Activated T-helper 1 cell treated with anti-CD3 and anti-CD28 coated beads, Interleukin-12 subunit alpha, Interleukin-12 subunit beta, Interleukin-2, Interleukin-4 antibody, amounts not matched to agents 30 ng/mL and 10 ng/mL and 1 ng/mL, durations not matched to agents 14 hours and 24 hours and 36 hours (primary cell): ENCODE measurements at places on chromosomes 13 and 19. TPM values are rescaled to one million over a fixed set of nuclear protein-coding genes. Genes with fewer than 3 reads are reported as not detected.

- H3K4me1 ChIP-seq = peaks cover 47% of the 10 kb centered on the region
- peak; percentile 46 for DNase-seq
- peak overlapping the region; percentile 76 for H3K27ac ChIP-seq
Observed at GRCh38 chr19:35462476-35462953, 14.5 kb downstream of the FFAR2 start.

GRCh38 chr13:103451656-103452055 lies 385.4 kb upstream of the SLC10A2 start:
- no peak overlapping the region for H3K27ac ChIP-seq
- no peaks in the 10 kb centered on the region for H3K4me1 ChIP-seq
- no peak overlapping the region for H3K4me3 ChIP-seq
- DNase-seq = no peak

GRCh38 chr19:49110567-49110966 lies 3.6 kb upstream of the LIN7B start:
- no peak overlapping the region for H3K4me3 ChIP-seq
- peaks cover 21% of the 10 kb centered on the region for H3K36me3 ChIP-seq
- H3K4me1 ChIP-seq = peaks cover 15% of the 10 kb centered on the region
- no peak overlapping the region for H3K27ac ChIP-seq
- DNase-seq = no peak
- no peaks in the 10 kb centered on the region for H3K27me3 ChIP-seq

DNA sequence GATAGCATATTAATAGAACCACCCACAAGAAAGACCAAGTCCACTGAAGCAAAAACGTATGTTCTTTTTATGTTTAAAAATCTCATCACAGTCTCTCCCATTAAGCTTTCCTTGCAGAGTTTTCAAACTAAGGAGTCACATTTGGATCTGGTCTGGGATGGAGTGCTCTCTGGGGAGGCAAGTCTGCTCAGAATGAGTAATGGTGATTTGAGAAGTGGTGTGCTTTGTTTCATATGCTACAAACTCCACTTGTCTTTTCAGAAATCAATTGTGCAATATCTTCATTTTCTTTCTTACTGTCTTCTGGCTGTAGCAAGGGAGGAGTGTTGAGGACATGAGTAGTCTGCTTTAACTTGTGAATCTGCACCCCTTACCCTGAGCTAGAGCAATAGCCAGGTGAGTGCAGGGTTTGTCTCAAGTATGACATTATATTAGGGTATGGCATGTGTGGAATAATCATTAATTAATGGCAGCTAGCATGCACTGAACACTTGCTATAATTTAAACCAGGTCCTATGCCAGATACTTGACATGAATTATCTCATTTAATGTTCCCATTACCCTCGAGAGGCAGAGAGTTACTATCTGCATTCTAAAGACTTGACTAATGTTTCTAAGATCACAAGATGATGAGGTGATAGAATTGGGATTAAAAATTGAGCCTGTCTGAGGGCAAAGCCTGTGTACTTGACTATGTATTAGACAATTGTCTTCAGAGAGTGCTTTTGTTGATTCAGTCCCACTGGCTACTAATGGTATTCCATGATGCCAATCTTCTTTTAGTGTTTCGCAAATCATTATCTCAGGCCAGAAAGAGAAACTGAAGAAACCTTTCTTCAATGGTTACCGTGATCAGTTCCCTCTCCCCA lies 171.8 kb downstream of the GPC6 start:
- H3K27me3 ChIP-seq = no peaks in the 10 kb centered on the region
- H3K4me1 ChIP-seq = no peaks in the 10 kb centered on the region
- H3K27ac ChIP-seq = no peak overlapping the region

DNA sequence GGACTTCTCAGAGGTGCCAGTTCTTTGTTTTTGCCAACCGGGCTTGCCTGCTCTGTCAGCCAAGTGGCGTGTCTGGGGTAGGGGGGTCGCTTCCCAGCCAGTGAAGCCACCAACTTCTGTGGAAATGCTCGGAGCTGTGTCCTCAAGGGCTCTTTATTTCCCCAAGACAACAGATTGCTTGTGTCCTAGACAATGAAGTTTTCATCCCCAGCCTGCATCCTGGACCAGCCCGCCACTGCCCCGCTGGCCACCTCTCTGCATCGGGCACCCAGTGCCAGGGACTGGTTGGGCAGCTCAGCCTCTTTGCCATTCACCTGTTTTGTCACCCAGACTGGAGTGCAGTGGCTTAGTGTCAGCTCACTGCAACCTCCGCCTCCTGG lies 3.7 kb downstream of the RAB11B start:
- H3K27me3 ChIP-seq = no peaks in the 10 kb centered on the region
- H3K4me1 ChIP-seq = peaks cover 14% of the 10 kb centered on the region
- no peak for DNase-seq
- peaks cover 2% of the 10 kb centered on the region for H3K36me3 ChIP-seq

- no peak for DNase-seq
- H3K4me1 ChIP-seq = no peaks in the 10 kb centered on the region
- no peaks in the 10 kb centered on the region for H3K36me3 ChIP-seq
- no peak overlapping the region for H3K4me3 ChIP-seq
Observed at GRCh38 chr13:38636073-38636472, 50.8 kb upstream of the FREM2 start.

- no peak for DNase-seq
- no peak overlapping the region for H3K4me3 ChIP-seq
- H3K36me3 ChIP-seq = no peaks in the 10 kb centered on the region
- H3K27ac ChIP-seq = no peak overlapping the region
- peaks cover 19% of the 10 kb centered on the region for H3K4me1 ChIP-seq
Observed at GRCh38 chr13:20713751-20714150, 10.3 kb downstream of the IL17D start.

GRCh38 chr13:49499889-49500660 lies 4.3 kb downstream of the PHF11 start:
- H3K27ac ChIP-seq = peak overlapping the region; percentile 60
- H3K4me3 ChIP-seq = peak overlapping the region; percentile 36
- no peak for DNase-seq
- peaks cover 53% of the 10 kb centered on the region for H3K36me3 ChIP-seq

GRCh38 chr13:36706755-36707154 lies 32.9 kb downstream of the SERTM1 start:
- no peak overlapping the region for H3K27ac ChIP-seq
- no peaks in the 10 kb centered on the region for H3K4me1 ChIP-seq
- H3K36me3 ChIP-seq = no peaks in the 10 kb centered on the region
- no peak for DNase-seq
- H3K27me3 ChIP-seq = no peaks in the 10 kb centered on the region

DNA sequence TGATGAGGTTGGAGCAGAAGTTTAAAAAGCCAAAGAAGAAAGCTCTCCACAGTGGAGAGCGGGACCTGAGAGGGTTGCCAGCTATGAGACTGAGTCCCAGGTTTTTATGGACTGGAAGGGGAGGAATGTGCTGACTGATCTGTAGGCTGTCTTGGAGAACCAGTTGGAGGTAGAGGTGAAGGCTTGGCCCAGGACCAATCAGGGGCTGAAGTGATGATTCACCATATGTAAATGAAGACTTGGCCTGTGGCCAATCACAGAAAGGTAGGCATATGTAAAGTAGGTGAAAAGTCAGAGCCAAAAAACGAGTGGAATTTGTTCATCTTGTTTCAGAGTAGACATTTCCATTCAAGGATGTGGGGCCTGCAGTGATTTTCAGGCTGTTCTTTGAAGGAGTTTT lies 17.5 kb upstream of the KBTBD6 start:
- H3K4me1 ChIP-seq = no peaks in the 10 kb centered on the region
- H3K4me3 ChIP-seq = no peak overlapping the region
- no peak overlapping the region for H3K27ac ChIP-seq
- no peak for DNase-seq

- no peak overlapping the region for H3K4me3 ChIP-seq
- H3K36me3 ChIP-seq = peaks cover 10% of the 10 kb centered on the region
- H3K27me3 ChIP-seq = no peaks in the 10 kb centered on the region
- DNase-seq = no peak
- no peak overlapping the region for H3K27ac ChIP-seq
- peaks cover 66% of the 10 kb centered on the region for H3K4me1 ChIP-seq
Observed at GRCh38 chr13:94315188-94315587, 164.3 kb downstream of the DCT start.

GRCh38 chr13:70792121-70792520 lies 683.9 kb upstream of the KLHL1 start:
- no peak overlapping the region for H3K4me3 ChIP-seq
- no peak overlapping the region for H3K27ac ChIP-seq
- no peaks in the 10 kb centered on the region for H3K4me1 ChIP-seq

- no peaks in the 10 kb centered on the region for H3K36me3 ChIP-seq
- H3K4me3 ChIP-seq = no peak overlapping the region
- DNase-seq = no peak
- H3K27ac ChIP-seq = no peak overlapping the region
- H3K4me1 ChIP-seq = no peaks in the 10 kb centered on the region
Observed at GRCh38 chr13:50453188-50453587, 390.3 kb downstream of the DLEU7 start.

DNA sequence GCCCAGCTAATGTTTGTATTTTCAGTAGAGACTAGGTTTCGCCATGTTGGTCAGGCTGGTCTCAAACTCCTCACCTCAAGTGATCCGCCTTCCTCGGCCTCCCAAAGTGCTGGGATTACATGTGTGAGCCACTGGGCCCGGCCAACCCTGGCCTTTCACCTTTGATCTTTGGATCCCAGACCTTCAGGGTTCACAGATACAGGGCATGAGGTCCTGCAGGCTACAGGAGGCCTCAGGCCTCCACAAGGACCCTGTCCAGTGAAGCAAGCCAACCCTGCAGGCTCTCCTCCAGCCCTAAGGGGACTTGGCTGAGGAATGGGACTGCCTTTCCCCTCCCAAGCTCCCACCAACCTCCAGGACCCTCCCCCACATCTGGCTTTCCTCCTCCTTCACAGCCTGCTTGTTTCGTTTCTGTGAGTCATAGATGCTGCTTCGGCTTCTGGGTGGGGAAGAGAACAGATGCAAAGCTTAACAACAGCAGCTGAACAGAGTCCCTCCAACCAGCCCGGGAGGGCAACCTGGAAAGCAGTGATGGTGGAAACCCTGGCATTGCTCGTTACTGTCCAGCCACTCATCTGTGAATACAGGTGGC lies 11.8 kb downstream of the ARHGEF18 start:
- peaks cover 32% of the 10 kb centered on the region for H3K36me3 ChIP-seq
- H3K27ac ChIP-seq = no peak overlapping the region
- H3K27me3 ChIP-seq = no peaks in the 10 kb centered on the region
- DNase-seq = no peak
- H3K4me1 ChIP-seq = peaks cover 7% of the 10 kb centered on the region

- no peak overlapping the region for H3K4me3 ChIP-seq
- H3K4me1 ChIP-seq = no peaks in the 10 kb centered on the region
- no peak overlapping the region for H3K27ac ChIP-seq
- peaks cover 2% of the 10 kb centered on the region for H3K27me3 ChIP-seq
Observed at GRCh38 chr19:418761-419671, 10.1 kb upstream of the C2CD4C start.

GRCh38 chr13:97004886-97005285 lies 10.6 kb upstream of the OXGR1 start:
- H3K4me3 ChIP-seq = no peak overlapping the region
- no peak for DNase-seq
- H3K36me3 ChIP-seq = no peaks in the 10 kb centered on the region
- H3K27me3 ChIP-seq = peaks cover 4% of the 10 kb centered on the region
- no peaks in the 10 kb centered on the region for H3K4me1 ChIP-seq

- H3K27me3 ChIP-seq = peaks cover 54% of the 10 kb centered on the region
- peak; percentile 57 for DNase-seq
- H3K36me3 ChIP-seq = peaks cover 3% of the 10 kb centered on the region
Observed at GRCh38 chr13:23578411-23579071, 8.3 kb downstream of the TNFRSF19 start.

- no peaks in the 10 kb centered on the region for H3K27me3 ChIP-seq
- no peak for DNase-seq
- H3K4me1 ChIP-seq = no peaks in the 10 kb centered on the region
- no peak overlapping the region for H3K27ac ChIP-seq
- no peaks in the 10 kb centered on the region for H3K36me3 ChIP-seq
Observed at GRCh38 chr19:22634450-22634827, 315 bp downstream of the ZNF492 start.

DNA sequence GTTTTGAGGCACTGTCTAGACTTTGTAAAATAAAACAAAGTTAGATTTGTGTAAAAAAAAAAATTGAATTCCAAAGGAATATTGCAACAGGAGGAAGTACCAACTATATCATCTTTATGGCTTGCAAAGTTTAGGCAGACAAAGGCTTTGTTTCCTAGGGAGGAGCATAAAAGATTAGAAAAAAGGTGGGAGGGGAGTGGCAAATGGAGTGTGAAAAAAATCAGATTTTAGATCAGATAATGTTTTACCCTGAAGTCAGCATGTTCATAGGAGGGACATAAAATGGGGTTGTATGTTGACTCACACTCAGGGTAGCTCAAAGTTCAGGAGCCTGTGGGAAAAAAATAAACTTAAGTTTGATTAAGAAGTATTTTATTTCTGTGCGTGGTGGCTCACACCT lies 3.7 kb downstream of the ZNF85 start:
- H3K4me1 ChIP-seq = no peaks in the 10 kb centered on the region
- H3K4me3 ChIP-seq = no peak overlapping the region
- DNase-seq = no peak
- H3K27me3 ChIP-seq = no peaks in the 10 kb centered on the region

DNA sequence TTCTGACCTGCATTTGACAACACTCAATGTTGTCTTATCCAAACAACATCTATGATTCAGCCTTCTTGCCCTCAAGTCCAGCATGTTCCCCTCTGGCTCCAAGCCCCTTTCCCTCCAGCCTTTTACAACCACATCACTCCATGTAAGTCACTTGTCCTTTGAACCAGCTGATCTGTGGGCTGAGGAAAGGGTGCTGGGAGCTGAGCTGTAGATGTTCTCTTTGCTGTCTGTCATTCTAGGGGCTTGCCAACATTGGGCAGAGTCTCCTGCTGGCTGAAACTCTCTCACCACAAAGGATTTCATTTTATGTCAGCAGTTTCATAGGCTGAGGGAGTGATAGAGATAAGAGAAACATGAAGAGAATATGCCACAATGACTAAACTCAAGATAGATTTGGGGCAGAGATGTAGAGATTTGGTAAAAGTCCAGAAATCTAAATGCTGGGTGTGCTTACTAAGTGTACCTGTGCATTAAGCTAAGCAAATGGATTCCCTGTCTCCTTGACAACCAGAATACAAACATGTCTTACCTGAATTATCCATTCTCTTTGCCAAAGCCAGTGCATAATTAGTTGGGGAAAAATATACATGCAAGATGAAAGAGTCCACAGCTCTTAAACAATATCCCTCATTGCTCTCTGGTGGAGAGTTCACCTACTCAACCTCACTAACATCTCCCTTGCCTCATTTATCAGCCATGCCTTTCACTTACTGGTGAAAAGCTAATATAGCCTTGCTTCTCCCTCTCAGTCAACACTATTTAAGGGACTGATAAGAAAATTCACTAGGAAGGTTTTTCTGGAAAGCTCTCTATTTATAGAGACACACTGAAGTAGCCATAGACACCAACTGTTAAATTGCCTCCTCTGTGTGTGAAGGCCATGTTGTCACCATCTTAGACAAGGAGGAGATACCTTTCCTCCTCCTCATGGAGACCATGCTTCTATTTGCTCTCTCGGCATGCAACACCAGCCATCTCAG lies 175.5 kb upstream of the SERP2 start:
- H3K36me3 ChIP-seq = no peaks in the 10 kb centered on the region
- peak overlapping the region; percentile 37 for H3K27ac ChIP-seq
- no peak overlapping the region for H3K4me3 ChIP-seq
- peaks cover 47% of the 10 kb centered on the region for H3K4me1 ChIP-seq
- DNase-seq = peak; percentile 50

Gene C1QTNF9B
- not detected in 2 replicates for total RNA-seq

Gene DNASE2
- total RNA-seq = 22.9 and 23.7 TPM in 2 replicates

Gene RYR1
- total RNA-seq = 2.6 and 3.8 TPM in 2 replicates

Gene ZNF439
- total RNA-seq = 3.3 and 3.6 TPM in 2 replicates

Gene FXYD7
- 0.39 TPM in 1 of 2 replicates, not detected in the other for total RNA-seq

Gene KANK3
- 0.86 and 1.4 TPM in 2 replicates for total RNA-seq

Gene CCNE1
- 55.1 and 58.4 TPM in 2 replicates for total RNA-seq

Gene LGALS14
- 0.56 TPM in 1 of 2 replicates, not detected in the other for total RNA-seq

Gene FFAR2
- not detected in 2 replicates for total RNA-seq

Gene FCGBP
- total RNA-seq = 2.2 and 3.1 TPM in 2 replicates

Gene ZNF560
- not detected in 2 replicates for total RNA-seq
